Thymus (tissue), 14 donors: ENCODE measurements at places on chromosomes 4 and X. TPM values are rescaled to one million over a fixed set of nuclear protein-coding genes. Genes with fewer than 3 reads are reported as not detected.

DNA sequence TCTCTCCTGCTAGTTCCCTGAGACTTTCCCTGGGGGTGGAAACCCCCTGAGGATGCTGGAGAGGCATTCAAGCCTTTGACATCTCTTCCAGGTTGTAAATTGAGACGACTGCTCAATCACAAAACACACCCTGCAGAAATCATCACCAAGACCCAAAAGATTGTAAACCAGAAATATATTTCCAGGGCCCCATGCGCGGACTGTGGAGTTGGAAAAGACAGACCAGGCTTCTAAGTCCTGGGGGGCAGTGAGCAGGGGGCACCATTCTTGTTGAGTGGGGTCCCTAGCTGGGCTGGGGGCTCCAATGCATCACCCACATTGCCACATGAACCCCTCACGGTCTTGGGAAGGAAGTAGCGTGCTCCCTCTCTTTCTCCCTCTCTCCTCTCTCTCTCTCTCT is 87.9 kb upstream of the C4orf50 start:
- H3K27ac ChIP-seq, result no peak overlapping the region
- H3K36me3 ChIP-seq, result no peaks in the 10 kb centered on the region
- H3K4me3 ChIP-seq, result no peak overlapping the region

The ANOS1 gene
- 1.3 TPM for total RNA-seq

- DNase-seq, result no peak
- no peak overlapping the region for H3K4me3 ChIP-seq
- H3K27ac ChIP-seq, result no peak overlapping the region
- H3K27me3 ChIP-seq, result no peaks in the 10 kb centered on the region
- no peaks in the 10 kb centered on the region for H3K4me1 ChIP-seq
These were observed 140.9 kb upstream of the KLF3 start for GRCh38 chr4:38523054-38523453.

DNA sequence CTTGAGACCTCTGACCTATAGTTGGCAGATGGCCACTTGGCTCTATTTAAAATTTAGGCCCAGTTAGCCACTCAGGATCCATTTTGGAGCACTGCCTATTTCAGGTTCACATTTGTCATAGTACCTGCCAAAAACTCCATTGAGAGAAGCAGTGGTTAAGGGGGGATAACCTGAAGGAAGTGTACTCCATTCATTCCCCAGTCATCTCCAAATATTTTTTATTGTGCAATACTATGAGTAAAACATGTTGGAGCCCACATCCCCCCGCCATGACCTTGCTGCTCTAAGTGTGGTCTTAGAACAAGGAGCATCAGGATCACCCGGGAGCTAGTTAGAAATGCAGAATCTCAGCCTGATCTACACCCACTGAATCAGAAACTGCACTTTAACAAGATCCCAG is 21.1 kb downstream of the PLP1 start:
- H3K4me3 ChIP-seq, result no peak overlapping the region
- H3K27ac ChIP-seq, result no peak overlapping the region
- no peaks in the 10 kb centered on the region for H3K4me1 ChIP-seq
- no peaks in the 10 kb centered on the region for H3K36me3 ChIP-seq

The PTCHD1 gene
- 0.09 TPM for total RNA-seq

The ZFYVE28 gene
- 2.8 TPM for total RNA-seq

- H3K27me3 ChIP-seq, result no peaks in the 10 kb centered on the region
- no peak for DNase-seq
- H3K27ac ChIP-seq, result no peak overlapping the region
- H3K36me3 ChIP-seq, result no peaks in the 10 kb centered on the region
These were observed 195.4 kb upstream of the MAMLD1 start for GRCh38 chrX:150167482-150168324.

The EMCN gene
- total RNA-seq, result 7.9 TPM

DNA sequence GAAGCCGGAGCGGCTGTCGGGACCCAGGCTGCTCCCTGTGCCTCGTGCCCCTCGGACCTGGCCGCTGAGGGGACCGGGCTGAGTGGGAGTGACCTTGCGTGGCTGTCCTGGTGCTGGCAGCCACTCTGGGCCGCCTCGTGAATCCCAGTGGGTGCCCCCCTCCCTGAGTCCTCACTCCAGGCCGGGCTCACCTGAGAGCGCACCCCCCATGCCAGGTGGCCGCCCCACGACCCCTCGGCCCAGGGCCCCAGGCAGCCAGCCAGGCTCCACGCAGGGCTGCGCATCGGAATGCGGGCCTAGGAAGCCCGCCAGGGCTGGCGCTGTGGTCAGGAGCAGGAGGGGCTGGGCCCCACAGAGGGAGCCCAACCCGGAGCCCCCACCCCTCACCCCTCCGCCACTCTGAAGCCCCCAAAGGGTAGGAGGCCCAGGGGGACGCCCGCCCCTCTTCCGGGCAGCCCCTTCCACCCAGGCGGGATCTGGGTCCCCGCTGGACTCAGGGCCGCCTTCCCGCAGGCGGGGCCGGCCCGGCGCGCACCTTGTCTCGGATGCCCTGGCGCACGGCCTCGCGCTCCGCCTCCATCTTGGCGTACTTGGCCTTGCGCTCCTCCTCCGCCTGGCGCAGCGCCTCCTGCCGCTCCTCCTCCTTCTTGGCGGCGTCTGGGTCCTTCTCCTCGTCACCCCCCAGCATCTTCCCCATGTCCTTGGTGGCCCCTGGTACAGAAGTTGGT is 33.9 kb downstream of the CPLX1 start:
- no peak for DNase-seq
- H3K4me3 ChIP-seq, result peak overlapping the region; percentile 51
- no peaks in the 10 kb centered on the region for H3K36me3 ChIP-seq
- H3K4me1 ChIP-seq, result peaks cover 90% of the 10 kb centered on the region

The CLIC2 gene
- total RNA-seq, result 17.5 TPM

- H3K4me3 ChIP-seq, result no peak overlapping the region
- DNase-seq, result no peak
- H3K27ac ChIP-seq, result no peak overlapping the region
- no peaks in the 10 kb centered on the region for H3K27me3 ChIP-seq
- H3K36me3 ChIP-seq, result no peaks in the 10 kb centered on the region
These were observed 41.2 kb downstream of the PRDM5 start for GRCh38 chr4:120881351-120881750.
